GM12864 (cell line): ENCODE measurements at places on chromosomes 7 and 10.

DNA sequence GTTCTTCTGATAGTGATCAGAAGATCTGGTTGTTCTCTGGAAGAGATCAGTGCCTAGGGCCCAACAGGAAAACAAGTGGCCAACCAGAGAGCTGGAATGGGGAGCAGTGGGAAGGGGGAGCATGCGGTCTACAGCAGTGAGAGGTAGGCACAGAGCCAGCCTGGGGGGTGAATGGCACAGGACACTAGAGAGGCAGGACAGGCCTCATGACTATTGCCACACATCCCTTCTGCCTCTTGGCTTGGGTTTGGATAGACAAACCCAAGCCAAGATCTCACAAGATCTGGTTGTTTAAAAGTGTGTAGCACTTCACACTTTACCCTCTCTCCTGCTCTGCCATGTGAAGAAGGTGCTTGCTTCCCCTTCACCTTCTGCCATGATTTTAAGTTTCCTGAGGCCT lies 224.4 kb downstream of the ARHGAP12 start:
- no peak for DNase-seq

DNA sequence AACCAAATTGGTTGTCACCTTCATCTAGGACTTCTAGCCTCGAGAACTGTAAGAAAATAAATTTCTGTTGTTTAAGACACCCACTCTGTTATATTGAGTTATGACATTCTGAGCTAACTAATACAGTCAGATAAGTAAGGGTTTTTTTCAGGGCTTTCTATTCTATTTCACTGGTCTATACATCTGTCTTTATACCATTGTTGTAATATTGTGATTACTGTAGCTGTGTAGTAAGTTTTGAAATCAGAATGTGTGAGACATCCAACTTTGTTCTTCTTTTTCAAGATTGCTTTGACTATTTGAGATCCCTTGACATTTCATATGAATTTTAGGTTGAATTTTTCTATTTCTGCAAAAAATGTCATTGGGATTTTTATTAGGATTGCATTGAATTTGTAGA lies 7.5 kb downstream of the IFIT1 start:
- DNase-seq, result no peak

GRCh38 chr10:109306698-109307097 lies 616.6 kb downstream of the XPNPEP1 start:
- no peak for DNase-seq

DNA sequence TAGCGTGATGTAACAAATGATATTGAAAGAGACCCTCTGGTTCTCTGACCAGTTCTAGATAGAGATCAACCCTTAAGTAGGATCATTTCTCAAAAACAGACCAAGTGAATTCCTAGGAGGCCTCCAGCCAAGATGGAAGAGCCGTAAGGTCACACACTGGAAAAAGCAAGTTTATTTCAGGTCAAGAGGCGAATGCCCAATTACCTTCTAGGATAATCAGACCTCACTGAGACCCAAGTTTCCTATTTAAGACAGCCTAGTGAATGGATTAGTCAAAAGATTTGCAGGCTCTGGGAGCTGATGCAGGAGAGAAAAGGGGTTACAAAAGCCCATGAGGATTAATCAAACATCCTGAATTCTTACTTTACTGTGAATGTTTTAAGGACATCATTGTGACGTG lies 486.1 kb upstream of the NRP1 start:
- no peak for DNase-seq

GRCh38 chr7:23418046-23418445 lies 52.2 kb downstream of the IGF2BP3 start:
- no peak for DNase-seq

GRCh38 chr10:117007080-117007479 lies 2.1 kb upstream of the SHTN1 start:
- no peak for DNase-seq

DNA sequence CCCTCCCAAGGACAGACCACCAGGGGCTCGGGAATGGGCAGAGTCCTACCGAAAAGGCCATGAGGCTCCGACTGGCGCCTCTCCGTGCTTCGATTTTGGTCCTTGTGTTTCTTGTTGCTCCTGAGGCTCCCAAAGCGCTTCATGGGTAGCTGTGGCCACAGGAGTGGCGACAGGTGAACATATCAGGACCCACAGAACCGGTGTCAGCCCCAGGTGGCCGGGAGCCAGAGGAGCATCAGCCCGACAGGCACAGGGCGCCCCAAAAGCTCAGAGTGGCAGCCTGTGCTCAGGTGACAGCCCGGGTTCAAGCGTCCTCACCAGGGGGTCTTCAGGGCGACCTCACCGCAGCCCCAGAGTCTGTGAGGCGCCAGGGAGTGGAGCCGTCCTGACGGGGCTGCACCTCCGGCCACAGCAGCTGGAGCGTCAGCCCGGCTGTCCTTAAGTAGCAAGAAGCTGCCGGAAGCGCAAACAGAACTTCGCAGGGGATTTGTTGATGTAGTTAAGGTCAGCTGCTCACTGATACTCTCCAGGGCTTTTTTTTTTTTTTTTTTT lies 141.0 kb downstream of the PRKAG2 start:
- DNase-seq, result no peak

DNA sequence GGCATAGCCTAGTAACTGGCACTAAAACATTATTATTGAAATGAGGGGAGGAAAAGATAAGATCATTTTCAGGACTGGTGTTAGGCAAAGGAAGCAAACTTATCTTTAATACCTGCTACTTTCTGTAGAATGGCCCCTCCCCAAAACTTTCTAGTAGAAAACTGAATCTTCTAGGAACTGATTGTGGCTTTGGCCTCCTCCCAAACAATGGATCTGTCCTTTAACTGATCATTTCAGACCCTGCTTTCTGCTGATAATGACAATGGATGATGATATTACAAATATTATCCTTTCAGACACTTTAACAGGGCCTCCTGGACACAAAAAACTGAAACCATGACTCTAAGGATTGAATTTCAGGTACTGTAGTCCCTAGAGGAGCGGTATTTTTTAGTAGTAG lies 55.1 kb downstream of the EZH2 start:
- no peak for DNase-seq

- no peak for DNase-seq
Observed at GRCh38 chr7:113402482-113402881, 284.1 kb upstream of the SMIM30 start.

DNA sequence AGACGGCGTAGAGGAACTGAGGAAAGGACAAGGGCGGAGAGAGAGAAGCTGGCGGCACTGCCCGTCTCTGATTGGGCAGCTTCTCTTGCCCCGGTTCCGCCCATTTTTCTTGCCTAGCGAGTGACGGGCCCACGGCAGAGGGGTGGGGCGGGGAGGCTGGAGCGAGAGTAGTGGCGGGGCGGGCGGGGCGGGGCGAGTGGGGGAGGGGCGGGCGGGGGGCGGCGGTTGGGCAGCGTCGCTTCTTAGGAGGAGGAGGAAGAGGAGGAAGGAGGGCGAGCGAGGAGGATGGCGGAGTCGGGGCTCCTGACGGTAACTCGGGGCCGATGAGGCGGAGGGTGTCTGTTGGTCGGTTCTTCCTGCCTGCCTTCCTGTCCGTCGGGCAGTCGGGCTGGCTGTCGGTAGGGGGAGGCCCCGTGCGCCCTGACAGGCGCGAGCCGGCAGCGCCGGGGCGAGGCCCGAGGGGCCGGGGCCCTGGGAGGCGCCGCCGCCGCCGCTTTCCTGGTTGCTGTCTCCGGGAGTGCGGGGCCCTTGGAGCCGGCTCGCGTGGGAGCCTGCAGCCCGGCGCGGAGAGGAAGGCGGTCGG lies at the start of gene SHOC2:
Gene SHOC2 (plus strand): TSS at position 256 of the 583 bp plus-strand sequence. CDS start 44,755 bp downstream, outside the sequence.
- no peak for DNase-seq

DNA sequence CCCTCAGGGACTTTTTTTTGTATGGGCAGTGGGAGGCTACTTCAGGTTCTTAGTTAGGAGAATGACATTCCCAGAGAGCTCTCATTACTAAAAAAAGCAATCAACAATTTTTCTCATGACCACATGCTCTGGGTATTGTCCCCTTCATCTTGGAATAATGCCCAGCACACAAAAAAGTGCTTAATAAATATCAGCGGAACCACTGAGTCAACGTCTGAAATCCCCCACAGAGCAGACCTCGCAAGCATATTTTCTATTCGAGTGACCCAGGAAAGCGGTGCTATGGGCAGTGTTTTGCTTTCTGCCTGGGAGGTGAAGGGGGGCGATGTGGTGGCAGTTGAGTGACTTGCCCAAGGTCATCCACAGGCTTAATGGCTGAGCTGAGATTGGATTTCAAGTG lies 493.4 kb upstream of the ZMIZ1 start:
- no peak for DNase-seq

DNA sequence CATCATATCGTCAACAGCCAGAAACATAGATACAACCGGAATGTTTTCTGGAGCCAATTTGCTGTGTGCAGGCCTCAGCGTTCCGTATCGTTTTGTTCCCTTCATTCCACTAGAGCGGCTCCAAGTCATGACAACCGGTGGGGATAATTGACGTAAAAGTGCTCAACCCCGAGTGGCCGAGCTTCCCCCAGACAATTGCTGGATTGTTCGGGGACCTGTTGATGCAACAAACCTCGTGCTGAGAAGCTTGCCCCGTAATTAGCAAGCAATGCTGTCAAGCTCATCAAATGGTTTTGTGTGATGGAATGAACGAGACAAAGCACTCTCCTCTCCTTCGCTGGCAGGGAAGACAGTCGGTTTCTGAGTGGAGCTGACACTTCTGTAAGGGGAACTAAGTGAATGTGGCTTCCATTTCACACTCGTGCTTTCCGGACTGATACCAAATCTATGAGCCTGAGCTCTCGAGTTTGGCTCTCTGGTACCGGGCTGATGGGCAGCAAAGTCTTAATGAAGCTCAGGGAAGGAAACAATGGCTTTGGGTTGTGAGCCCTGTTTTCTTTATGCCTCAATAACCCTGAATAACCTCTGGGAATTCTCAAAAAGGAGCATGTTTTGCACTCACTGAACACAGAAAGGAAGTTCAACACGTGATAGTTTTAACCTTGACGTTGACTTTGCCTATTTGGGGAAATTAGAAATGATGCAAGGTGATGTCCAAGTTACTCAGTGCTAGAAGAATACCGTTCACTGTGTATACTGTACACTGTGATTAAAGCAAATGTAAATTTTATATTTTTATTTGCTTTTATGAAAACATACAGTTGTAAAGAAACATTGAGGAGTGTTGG lies 220.5 kb downstream of the BAMBI start:
- DNase-seq, result no peak
